ENCODE measurements at places on chromosomes 7 and 10.
A peak's percentile ranks its signal among the peaks of the same experiment; 100 is the strongest.

GRCh38 chr7:69696686-69697685 is 98.7 kb downstream of the AUTS2 start:
- DNase-seq: no peak

GRCh38 chr7:35334506-35334905 is 80.6 kb upstream of the TBX20 start:
- no peak for DNase-seq

- no peak for DNase-seq
Observed at GRCh38 chr10:116960066-116960776, 44.8 kb downstream of the SHTN1 start.

GRCh38 chr10:71072131-71072822 is 140.1 kb upstream of the UNC5B start:
- DNase-seq: no peak

- no peak for DNase-seq
Observed at GRCh38 chr7:24899161-24899560, 80.8 kb downstream of the OSBPL3 start.

DNA sequence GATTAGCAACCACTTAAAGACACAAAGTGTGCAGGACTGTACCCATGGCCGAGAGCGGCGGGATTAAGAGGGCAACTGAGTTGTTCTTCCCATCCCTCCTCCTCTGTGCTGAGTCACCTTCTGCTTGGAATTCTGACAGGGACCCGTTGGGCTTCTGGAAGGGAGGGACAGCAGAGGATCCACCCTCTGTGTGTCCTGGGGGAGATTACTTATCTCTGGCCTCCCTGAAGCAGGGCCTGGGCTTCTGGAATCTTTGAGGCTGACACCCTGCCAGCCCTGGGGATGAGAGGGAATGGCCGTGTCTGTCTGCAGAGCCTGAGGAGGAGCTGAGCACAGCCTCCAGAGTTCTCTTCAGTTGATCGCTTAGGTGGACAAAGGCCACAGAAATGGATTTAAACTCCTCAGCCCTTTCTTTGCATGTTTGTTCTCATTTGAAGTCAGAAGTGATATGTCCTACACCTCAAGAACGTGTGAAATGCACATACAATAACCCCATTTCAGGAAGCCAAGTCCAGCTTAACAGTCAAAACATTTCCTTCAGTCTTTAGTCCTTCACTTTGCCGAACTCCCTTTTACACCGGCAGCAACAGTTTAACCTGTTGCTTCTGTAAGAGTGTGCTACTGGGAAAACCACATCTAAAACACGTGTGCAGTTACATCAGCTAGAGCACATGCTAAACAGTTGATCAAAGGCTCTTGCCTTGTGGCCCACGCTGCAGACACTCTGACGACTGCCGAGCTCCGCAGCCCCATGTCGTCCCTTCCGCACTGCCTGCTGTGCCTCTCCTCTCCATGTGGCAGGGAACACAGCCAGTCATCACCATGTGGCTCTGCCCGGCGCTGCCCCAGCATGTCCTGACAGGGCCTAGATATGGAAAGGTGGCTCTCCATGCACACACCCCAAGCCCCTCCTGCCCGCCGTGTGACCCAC is 55.7 kb downstream of the IKZF1 start:
- peak; percentile 57 for DNase-seq

DNA sequence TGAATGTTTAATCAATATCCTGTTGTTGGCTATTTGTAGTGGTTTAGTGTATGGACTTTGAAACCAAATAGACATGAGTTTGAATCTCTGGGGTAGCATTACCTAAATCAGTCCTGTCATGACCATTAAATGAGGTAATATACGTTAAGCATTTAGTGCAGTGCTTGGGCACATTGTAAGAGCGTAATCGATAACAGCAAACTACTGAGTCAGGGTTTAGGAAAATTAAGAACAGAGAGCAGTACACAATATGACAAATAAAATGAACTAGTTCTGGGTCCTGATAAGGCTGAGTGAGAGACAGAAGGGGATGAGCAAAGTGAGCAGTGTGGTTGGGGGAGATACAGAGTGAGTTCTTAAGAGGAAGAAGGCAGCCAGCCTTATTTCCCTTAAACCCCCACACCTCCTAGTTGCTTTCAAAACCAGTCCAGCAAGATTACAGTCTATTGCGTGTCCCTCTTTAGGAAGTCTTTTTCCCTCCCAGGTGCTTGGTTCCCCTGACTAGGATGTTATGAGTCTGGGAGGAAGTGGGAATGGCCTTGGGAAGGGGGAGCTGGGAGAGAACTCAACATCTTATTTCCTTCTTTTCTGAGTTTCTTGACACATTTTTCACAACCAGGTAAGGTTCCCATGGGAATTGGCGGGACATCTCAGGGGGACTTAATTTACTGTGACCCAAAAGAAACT is 171.0 kb downstream of the SND1 start:
- DNase-seq: no peak

GRCh38 chr10:71521504-71522441 is 125.1 kb downstream of the CDH23 start:
- no peak for DNase-seq

GRCh38 chr10:133159950-133160825 is at the start of gene KNDC1:
Gene KNDC1 (plus strand): TSS chr10:133160219. CDS start chr10:133160468, 249 bp downstream.
- DNase-seq: no peak

DNA sequence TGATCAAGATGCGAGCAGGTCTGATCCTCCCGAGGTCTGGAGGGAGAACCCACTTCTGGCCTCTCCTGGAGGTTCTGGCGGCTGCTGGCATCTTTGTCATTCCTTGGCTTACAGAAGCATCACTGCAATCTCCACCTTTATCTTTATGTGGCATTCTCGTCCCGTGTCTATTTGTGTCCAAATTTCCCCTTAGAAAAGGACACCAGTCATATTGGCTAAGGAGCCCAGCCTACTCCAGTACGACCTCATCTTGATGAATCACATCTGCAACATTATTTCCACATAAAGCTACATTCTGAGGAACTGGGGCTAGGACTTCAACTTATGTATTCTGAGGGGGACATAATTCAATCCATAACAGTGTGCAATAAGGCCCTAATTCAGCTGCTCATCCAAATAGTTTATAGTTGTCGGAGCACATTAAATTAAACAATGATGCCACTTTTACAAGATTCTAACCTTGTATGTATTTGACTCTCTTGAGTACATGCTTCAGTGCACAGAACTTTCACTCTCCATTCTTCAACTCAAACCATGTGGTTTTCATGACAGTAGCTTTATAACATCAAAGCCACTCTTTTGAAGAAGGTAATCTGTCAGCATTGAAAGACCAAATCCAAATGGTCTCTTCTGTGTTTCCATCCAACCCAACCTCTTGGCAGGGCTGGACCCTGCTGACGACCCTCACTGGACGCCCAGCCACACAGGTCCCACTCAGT is 86.2 kb upstream of the DDC start:
- no peak for DNase-seq

- no peak for DNase-seq
Observed at GRCh38 chr10:132043861-132044695, 21.7 kb upstream of the JAKMIP3 start.

DNA sequence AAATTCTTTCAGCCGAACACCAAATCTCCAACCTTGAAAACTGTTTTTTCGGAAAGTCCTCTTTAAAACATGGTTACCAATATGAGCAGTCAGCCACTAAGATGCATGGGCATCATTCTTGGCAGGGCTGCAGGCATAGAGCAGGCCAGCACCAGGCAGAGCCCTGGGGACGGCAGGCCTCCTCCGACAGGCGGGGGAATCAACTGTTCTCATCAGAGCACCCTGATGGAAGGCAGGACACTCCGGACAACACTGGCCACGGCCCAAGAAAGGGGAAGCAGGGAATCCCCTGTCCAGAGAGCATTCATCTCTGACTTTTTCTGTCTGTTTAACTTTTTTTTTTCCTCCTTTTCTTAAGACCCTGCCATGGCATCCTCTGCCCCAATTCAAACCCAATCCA is 1.4 kb upstream of the NOS3 start:
- no peak for DNase-seq
